ENCODE measurements at places on chromosomes 6 and 20.

- no peak for DNase-seq
Observed at GRCh38 chr20:57711311-57711712, 1.5 kb upstream of the PMEPA1 start.

- DNase-seq = no peak
Observed at GRCh38 chr6:123676793-123677192, 40.0 kb upstream of the TRDN start.

- DNase-seq = no peak
Observed at GRCh38 chr6:148971031-148971927, 224.4 kb downstream of the UST start.

GRCh38 chr6:157094038-157094437 is 229.3 kb downstream of the TMEM242 start:
- DNase-seq = no peak

- DNase-seq = peak; percentile 52
Observed at GRCh38 chr6:13273931-13274706, 54.2 kb downstream of the TBC1D7 start.

- no peak for DNase-seq
Observed at GRCh38 chr6:25248123-25248522, 31.1 kb upstream of the CARMIL1 start.

DNA sequence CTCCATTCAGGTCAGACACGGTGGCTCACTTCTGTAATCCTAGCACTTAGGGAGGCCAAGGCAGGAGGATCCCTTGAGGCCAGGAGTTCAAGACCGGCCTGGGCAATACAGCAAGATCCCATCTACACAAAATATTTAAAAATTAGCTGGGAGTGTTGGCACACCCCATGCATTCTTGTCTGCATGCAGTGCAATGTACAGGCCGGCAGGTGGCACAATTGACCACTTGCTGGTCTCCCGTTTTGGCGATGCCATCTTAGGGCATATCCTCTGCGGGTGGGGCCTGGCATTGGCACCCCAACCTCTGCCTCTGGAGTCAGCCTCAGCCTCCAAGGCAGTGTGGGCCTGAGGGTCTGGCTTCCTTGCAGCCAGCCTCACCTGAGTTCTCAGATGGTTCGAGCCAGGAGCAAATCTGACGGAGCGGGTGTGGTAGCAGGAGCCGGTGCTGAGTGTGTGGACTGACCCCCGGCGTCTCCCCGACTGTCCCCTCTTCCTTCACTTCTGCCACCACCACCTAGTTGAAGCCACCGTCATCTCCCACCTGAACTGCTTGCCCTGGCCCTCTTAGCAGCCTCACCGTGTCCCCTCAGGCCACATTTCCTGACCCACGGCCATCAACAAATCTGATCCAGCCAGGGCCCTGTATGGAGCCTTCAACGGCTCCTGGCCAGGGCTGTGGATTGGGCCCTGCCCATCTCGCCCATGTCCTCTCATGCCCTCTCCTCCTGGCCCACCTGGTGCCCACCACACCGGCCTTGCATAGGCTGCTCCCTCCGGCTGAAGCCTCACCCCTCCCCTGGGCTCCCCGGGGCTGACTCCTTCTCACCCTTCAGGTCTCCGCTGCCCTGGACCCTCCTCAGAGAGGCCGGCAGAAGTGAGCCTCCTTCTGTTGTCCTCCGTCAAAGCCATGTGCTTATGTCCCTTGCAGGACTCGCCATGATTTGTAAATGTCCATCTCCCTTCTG is 44.0 kb downstream of the EFCAB8 start:
- DNase-seq = peak; percentile 46

GRCh38 chr6:136312975-136313374 is 23.3 kb upstream of the BCLAF1 start:
- no peak for DNase-seq

DNA sequence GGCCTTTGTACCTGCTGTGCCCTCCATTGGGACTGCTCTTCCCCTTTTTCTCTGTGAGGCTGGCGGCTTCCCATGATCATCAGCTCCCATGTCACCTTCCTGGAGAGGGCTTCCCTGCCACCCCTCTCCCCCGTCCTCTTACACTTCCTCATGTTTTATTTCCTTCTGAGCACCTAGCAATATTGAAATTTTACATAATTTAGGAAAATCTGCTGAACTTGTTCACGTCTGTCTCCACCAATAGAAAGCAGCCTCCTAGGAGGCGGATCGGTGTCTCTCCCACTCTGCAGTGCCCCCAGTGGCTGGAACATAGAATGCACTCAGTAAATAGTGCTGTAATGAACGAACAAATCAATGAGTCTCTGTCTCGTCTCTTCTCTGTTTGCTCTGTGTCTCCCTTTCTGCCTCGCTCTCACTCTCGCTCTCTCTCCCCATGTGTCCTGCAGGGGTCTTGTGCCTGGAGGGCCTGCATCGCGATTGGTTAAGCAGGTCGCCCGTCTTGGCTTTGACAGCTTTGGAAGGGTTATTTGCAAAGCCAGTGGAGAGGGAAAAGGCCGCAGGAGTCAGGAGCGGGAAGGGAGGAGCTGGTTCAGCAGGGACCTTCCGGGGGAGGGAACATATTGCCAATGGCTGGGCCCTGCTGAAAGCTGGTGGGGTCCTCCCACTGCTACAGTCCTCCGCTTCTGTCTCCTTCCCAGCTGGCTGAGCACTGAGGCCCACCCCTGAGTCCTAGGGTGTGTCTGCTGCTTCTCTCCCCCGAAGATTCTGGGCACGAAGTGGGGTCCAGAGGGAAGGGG is 12.1 kb upstream of the OCSTAMP start:
- peak; percentile 31 for DNase-seq

DNA sequence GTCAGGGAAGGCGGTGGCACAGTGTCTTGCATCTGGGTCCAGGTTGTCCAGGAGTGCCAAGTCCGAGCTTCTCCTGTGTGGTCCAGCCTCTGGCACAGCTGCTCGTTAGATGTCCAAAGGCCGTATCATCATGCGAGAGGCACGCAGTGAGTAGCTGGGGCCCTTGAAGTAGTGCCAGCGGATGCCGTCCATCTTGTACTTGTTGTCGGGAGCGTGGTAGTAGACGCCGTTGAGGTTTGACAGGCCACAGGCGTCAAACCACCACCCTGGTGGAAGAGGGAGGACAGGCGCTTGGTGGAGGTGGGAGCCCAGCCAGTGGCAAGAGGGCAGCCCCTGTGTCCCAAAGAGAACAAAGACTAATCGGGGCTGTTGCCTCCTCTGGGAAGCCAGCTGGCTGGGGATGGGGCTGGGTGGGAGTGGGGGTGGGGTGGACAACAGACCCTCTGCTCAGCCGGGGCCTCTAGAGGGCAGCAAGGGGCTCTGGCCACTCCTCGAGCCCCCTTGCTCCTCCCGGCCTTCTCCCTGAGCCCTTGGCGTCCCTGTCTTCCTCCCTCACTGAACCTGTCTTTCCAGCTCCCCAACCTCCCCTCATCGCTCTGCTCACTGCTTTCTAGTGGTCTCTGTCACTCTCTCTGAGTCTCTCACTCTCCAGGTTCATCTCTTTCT is 39.5 kb downstream of the FAM110A start:
- no peak for DNase-seq

DNA sequence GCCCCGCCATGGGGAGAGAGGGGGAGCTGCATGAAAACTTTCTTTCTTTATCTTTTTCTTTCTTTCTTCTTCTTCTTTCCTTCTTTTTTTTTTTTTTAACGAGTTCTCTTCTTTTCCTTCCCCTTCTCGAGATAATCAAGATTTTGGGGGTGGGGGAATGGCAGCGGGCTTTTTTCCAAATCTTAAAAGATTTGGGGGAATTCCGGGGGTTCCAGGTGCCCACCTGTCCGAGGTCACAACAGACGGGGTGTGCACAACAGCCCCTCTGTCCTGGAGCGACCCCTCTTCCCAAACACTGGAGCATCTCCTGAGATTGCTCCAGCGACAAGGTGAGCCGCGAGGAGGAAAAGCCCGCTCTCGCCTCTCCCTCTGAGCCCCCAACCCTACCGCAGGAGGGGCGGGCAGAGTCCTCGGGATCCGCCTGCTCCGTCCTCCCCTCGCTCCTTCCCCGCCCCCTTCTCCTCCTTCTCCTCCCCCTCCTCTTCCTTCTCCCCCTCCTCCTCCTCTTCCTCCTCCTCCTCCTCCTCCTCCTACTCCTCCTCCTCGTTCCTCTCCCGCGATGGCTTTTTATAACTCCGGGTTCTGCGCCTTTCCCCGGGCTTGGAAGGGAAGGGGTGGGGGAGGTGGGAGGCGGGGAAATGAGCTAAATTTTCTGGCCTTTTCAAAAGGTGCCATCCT is 689 bp upstream of the KCNB1 start:
- DNase-seq = no peak

DNA sequence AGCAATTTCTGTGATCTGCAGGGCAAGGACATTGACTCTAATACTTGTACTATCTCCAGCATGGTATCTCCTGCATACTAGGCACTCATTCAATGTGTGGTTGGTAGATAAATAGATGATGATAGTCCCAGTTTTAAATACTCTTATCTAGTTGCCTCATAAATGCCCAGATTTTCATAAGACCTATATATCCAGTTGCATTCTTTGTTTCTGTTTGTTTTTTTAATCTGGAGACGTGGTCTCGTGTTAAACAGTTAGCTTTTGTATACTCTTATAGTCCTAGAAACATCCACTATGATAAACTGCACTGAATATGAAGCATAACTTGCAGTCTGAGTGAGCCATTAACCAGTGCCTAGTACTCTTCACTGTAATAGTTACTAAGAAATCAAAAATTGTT is 35.5 kb upstream of the SUMO4 start:
- no peak for DNase-seq

DNA sequence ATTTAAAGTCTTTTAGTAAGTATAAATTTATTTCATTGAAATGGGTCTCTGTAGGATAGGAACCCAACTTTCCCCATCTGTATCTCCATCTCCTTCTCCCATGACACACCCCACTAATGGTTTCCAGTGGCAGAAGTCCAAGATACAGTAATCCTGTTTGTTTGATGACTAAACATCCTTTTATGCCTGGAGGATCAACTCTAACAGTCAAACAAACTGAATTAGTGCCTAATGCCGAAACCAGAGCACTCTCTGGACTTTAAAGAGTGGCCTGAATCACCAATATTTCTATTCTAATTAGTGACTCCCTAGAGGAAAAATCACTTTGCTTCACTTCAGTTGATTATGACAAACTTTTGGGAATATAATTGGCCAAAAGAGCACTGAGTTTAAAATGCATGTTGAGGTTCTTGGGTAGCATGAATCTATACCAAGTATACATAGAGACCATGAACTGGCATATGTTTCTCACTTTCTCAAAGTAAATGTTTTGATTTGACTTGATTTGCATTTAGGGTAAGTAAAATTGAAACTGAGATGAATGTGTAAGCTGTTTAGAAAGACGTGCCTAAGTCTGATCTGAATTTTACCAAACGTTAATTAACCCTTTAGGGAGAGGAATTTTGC is 776.4 kb upstream of the NRSN1 start:
- DNase-seq = no peak

DNA sequence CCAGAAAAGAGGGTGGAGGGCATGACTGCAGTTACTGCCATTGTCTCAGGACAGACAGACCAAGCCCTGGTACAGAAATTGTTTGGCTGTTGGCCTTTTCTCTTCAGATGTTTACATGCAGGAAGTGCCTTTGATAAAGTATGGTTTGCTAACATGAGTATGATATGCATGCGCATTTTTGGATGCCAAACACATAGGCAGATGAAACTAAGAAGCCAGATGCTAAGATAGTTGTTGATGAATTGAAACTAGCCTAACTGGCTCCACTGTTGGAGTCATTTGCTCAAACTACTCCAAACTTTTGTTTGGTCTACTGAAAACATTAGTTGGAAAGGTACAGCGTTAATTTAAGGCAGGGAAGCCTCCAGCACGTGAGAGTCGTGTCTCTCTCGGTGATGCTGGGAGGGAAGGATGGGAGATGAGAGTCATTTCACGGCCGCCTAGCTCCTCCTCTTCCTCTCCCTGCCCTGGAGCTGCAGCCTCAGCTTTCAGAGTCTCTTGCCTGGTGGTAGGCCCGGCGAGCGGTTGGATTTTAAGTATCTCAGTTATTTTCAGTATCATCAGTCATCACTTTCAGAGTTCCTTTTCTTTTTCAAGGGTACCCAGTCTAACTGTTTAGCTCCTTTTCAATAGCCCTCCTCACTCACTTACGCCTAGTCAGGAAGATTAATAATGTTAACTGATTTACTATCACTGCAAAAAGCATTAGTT is 29.7 kb downstream of the RREB1 start:
- DNase-seq = peak; percentile 54

DNA sequence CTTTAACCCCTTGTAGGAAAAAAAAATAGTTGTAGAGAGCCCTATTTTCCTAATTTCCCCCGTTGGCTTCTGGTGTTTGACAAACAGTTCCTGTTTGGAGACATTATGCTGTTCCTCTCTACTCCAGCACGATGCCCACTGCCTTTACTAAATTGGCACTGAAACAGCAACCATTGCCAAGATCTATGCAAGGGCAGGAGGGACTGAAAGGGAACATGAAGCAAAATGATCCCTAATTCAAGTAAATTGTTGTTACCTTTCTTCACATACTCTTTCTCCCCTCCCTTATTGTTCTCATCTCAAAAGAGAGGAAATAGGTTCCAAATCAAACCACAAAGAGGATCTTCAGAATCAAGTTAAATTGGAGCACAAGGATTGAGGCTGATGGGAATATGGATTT is 764.1 kb upstream of the MMS22L start:
- no peak for DNase-seq

- DNase-seq = no peak
Observed at GRCh38 chr6:92887871-92888270, 531.5 kb downstream of the EPHA7 start.

GRCh38 chr20:33099843-33100538 is 20.5 kb downstream of the BPIFB4 start:
- no peak for DNase-seq

DNA sequence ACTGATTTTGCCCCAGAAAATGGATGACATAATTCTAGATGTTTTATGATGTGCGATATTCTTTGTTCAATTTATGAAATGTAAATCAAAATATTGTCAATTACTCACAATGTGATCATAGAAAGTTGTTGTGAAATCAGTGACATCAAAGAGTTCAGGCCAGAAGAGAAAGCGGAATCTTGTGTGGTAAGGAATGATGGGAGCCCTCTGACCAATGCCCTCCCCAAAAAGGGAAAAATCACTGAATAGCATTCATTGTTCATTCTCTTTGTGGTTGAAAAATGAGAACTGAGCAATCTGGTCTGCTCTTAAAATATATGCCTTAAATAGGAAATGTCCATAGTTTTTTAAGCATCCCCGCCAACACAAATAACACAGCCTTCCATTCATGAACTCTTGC is 247.1 kb upstream of the GRIK2 start:
- DNase-seq = no peak

DNA sequence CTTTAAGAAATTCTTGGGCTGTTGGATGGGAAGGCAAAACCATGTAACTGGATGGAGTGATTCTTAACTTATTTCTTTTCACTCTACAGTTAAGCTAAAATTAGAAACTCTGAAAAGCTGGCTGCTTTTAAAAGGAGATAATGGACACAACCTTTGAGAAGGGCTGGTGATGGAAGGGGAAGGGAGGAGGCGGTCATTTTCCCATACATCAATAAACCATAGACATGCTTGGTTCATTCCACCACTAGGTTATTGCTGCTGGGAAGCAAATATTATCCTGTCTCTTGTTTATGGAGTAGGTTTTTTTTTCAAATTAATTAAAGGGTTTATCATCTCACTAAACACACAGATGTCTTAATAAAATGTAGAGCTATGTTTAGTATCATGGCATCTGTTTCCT is 76.2 kb downstream of the PLCB1 start:
- DNase-seq = no peak

All from activated T-helper 9 cell treated with anti-CD3 and anti-CD28 coated beads, Interleukin-2, amount 50 U/mL, for 16 hours (primary cell).